ENCODE measurements at places on chromosomes 7 and 10.

DNA sequence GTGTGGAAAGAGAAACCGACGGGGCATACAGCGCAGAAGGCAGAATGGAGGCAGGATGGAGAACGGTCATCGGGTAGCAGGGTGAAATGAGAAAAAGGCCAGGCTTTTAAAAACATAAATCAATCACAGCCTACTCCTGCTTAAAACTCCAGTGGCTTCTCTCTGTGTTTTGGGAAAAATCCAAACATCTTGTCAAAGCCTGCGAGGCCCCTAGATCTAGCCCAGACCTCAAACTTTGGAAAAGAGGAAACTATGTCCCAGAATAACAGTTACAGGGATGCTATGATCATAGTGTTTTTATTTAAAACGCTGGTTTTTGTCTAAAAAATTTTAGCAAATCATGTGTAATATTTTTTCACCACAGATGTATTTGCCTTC lies 41.1 kb downstream of the PPP1R3C start:
- DNase-seq = no peak

GRCh38 chr7:50688226-50688590 lies 94.5 kb downstream of the GRB10 start:
- no peak for DNase-seq

DNA sequence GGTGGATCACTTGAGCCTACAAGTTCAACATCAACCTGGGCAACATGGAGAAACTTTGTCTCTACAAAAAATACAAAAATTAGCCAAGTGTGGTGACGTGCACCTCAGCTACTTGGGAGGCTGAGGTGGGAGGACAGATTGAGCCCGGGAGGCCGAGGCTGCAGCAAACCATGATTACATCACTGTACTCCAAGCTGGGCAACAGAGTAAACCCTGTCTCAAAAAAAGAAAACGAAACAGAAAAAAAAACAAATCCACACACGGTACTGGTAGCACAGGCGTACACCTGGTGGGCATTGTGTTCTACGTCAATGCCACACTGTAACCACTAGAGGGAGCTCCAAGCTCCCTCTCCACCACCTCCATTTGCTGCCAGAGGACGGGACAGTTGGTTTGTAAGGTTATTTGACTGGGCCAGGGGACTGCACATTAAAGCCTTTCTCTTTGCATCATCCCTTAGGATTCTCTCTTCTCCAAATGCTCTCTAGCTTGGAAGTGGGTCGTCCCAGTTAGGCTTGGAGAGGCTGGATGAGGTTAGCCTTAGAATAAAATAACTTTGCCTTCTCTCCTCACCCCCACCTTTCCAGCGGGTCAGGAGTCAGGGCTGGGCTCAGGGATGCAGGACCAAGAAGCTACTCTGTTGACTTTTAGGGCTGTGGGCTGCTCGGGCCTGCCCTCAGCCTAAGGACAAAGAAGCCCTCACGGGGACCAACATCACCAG lies 130.8 kb downstream of the SORBS1 start:
- peak; percentile 55 for DNase-seq

DNA sequence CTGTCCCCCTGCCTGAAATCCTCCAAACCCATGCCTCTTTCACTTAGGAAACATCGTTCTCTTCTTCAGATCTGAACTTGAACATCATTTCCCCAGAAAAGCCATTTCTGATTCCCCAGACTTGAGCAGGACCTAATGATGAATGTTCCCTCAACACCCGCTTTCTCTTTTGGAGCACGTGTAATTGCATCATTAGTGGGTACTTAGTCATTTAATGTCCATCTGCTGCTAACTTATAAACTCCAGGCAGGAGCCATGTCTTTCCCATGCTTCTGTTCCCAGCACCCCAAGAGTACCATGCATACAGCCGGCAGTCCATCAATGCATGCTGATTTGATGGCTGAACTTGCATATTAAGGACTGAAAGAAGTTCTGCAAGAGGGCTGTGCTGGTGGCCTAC lies 36.5 kb upstream of the ECHDC3 start:
- no peak for DNase-seq

GRCh38 chr10:52004342-52004949 lies 305.1 kb upstream of the CSTF2T start:
- DNase-seq = no peak

- no peak for DNase-seq
These were observed 7.7 kb downstream of the PNLIP start for GRCh38 chr10:116553378-116553980.

GRCh38 chr7:69283421-69283820 lies 314.9 kb upstream of the AUTS2 start:
- no peak for DNase-seq

- no peak for DNase-seq
These were observed 78.5 kb downstream of the SHH start for GRCh38 chr7:155733582-155734444.

GRCh38 chr10:97256356-97256755 lies 36.1 kb downstream of the ARHGAP19 start:
- DNase-seq = no peak

GRCh38 chr10:49177391-49178355 lies 10.5 kb downstream of the TMEM273 start:
- DNase-seq = peak; percentile 69

- no peak for DNase-seq
These were observed 264.3 kb downstream of the CACNA2D1 start for GRCh38 chr7:82179311-82179710.

- DNase-seq = no peak
These were observed 2.5 kb downstream of the DYNC2I1 start for GRCh38 chr7:158858592-158859503.

DNA sequence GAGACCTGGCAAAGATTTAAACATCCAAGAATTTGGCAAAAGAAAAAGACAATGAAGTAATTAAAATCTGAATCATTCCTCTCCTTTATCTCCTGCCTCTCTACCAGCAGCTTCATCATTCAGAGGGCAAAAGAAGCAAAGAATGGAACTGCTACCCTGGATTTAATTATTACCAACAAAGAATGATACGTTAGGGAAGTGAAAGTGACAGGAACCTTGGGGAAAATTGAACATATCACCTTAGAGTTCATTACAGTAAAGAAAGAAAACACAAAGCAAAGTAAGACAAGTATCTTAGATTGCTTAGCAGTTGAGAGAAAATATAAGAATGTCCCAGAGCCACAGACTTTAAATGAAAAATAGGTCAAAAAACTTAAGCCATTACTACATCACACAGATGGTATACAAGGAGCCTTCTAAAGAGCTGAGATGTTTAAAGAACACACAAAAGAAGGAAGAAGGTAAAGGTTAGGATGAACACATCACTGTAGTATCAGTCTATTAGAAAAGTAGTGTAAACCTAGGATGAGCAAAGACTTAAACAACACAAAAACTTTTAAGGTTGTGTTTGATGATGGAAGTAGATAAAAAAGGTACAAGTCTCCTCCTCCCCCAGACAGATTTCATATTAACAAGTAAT lies 17.5 kb downstream of the CTNNA3 start:
- DNase-seq = no peak

DNA sequence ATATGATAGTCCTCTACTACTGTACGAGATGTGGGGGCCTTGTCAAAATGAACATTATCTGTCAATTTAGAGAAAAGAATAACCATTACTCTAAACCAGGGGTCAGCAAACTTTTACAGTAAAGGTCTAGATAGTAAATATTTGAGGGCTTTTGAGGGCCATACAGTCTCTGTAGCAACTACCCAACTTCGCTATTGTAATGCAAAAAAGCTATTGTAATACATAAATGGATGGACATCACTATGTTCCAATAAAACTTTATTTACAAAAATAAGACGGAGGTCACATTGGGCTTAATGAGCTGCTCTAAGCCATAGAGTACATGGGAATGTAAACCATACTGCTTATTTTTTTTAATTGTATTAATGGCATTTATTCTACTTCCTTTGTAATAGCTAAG lies 477.8 kb upstream of the GALNT17 start:
- no peak for DNase-seq

GRCh38 chr7:150966002-150966401 lies 12.1 kb downstream of the KCNH2 start:
- no peak for DNase-seq

- DNase-seq = no peak
These were observed 308.2 kb downstream of the LRMDA start for GRCh38 chr10:75739414-75740143.

DNA sequence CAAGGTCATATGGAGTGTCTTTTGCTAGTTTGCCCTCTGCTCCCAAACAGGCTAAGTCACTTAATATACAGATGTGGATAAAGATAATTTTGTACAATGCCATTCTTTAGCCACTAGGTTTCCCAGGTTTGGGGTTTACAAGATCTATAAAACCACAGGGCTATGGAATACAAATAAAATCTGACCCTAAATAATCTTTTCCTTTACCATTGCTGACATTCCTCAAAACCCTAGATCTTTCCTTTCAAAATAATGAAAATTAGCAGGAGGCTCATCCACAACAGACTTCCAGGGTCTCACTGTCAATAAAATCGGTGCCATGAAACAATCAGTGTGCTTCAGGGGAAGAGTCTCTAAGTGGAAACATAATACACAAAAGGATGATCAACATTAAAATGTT lies 148.4 kb downstream of the CPEB3 start:
- no peak for DNase-seq

DNA sequence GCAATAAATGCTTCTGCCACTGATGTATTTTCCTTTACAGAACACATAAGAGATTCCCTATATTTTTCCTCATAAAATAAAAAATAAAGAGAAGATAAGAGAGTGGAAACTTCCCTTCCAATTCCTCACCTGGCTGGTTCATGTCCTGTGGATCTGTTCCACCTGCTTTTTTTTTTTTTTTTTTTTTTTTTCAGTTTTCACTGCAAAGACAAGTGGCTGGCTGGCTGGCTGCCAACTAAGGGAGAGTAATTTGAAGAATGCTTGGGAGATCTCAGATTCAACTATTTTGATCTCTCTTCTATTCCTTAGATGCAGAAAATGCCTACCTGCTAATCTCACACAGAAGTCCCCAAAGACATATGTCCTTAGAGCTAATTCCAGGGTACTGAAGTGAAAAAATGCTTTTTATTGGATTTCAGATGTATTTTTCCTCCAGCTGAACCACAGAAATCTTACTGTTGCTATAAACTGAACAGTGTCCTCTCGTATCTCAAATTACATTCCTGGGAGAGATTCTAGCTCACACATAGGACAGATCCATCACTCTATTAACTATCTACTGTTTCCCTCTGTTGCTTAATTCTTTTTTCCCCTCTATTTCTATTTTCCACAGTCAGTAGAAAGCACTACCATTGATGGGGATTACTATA lies 120.8 kb downstream of the NRCAM start:
- no peak for DNase-seq

DNA sequence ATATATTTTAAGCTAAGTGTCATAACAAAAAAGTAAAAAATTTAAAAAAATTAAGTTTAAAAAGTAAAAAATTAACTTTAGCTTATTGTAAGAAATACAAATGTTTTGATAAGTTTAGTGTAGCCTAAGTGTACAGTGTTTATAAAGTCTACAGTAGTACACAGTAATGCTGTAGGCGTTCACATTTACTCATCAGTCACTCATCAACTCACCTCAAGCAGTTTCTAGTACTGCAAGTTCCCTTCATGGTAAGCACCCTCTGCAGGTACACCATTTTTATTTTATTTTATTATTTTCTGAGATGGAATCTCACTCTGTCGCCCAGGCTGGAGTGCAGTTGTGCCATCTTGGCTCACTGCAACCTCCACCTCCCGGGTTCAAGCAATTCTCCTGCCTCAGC lies 316.0 kb downstream of the FGFR2 start:
- DNase-seq = no peak

- DNase-seq = peak; percentile 36
These were observed 1.0 kb upstream of the ENO4 start for GRCh38 chr10:116848032-116848943.

DNA sequence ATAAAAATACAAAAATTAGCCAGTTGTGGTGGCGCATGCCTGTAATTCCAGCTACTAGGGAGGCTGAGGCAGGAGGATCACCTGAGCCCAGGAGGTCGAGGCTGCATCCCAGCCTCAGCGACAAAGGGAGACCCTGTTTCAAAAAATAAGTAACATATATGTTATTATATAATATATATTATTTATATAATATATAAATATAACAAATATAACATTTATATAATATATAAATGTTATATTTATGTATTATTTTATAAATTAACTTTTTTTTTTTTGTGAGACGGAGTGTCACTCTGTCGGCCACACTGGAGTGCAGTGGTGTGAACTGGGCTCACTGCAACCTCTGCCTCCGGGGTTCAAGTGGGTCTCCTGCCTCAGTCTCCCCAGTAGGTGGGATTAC lies 1.5 kb upstream of the POR start:
- no peak for DNase-seq
